ENCODE measurements at places on chromosomes 16 and 17. TPM values are rescaled to one million over a fixed set of nuclear protein-coding genes. Genes with fewer than 3 reads are reported as not detected.

GRCh38 chr17:61221181-61221580 lies 178.5 kb upstream of the TBX2 start:
- DNase-seq: no peak

GRCh38 chr17:75645889-75646637 lies 12.8 kb downstream of the SMIM5 start:
- peak; percentile 76 for DNase-seq

DNA sequence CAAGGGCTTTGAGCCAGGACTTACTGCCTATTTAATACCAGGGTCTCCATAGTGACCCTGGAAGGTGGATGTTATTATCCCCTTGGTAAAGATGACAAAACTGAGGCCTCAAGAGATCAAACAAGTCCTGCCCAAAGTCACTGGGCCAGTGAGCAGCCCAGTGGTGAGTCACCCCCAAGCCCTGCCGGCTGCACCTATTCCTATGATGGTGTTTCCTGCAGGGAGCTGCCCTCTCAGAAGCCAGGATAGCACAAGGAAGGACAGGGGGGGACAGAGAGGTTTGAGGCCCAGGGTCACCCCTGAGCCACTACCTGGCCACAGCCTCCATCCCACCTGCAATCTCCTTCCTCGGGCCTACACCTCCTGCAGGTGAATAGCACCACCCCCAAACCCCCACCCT lies 90.9 kb downstream of the SDK2 start:
- no peak for DNase-seq

DNA sequence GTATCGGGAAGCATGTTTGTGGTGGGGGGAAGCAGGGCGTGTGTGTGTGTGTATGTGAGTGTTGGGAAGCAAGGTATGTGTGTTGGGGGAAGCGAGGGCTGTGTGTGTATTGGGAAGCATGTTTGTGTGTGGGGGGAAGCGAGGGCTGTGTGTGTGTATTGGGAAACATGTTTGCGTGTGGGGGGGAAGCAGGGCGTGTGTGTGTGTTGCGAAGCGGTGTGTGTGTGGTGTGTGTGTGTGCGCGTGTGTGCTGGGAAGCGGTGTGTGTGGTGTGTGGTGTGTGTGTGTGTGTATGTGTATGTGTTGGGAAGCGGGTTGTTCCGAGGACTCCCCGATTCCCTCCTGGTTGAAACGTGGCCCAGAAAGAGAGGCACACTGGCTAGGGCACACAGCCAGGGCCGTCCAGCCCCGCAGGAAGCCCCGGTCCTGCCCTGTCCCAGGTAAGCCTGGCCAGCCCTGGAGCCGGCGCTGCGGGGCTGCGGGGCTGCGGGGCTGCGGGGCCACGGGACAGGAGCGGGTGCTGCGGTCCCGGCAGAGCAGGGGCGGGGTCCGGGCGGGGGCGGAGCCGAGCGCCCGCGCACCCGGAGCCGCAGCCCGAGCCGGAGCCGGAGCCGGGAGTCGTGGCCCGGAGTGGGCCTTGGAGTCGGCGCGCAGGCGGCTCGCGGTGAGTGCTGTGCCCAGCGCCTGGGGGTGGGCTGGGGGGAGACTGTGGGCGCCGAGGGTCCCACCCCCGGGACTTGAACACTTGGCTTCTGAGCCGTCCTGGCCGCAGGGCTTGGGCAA lies at the start of gene NOD2:
TSS of gene NOD2 (plus strand) at position 608 of the 783 bp plus-strand sequence. CDS start 5,890 bp downstream, outside the sequence.
- no peak for DNase-seq

DNA sequence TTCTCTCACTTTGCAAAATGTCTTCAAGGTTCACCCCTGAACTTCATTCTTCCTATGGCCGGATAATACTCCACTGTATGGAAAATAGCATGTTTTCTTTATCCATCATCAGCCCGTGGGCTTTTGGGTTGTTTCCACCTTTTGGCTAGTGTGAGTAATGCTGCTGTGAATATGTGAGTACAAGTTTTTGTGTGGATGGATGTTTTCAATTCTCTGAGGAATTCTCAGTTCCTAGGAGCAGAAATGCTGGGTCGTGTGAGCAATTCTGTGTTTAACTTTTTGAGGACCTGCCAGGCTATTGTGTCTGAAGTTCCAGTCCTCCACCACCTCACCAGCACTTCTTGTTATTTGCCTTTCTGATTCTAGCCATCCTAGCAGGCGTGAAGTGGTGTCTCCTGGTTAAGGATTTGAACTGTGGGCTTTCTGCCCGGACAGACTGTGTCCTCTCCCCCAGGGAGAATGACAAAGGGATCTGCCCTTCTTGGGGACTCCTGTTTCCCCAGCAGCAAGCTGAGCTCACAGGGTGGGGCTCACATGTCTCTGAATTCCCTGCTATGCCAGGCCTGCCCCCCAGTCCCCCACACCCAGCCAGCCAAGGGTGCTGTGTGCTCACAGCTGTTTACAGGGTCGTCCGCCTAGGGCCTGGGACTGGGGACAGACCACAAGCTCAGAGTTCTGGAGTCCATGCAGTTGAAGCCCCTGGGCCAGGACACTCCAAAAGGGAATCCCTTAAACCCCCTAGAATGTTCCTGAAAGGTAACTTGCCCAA lies 92.2 kb upstream of the CIBAR2 start:
- no peak for DNase-seq

GRCh38 chr16:49617016-49617629 lies 238.8 kb downstream of the ZNF423 start:
- DNase-seq: no peak

GRCh38 chr17:69884846-69885245 lies 190.2 kb upstream of the KCNJ16 start:
- DNase-seq: no peak

DNA sequence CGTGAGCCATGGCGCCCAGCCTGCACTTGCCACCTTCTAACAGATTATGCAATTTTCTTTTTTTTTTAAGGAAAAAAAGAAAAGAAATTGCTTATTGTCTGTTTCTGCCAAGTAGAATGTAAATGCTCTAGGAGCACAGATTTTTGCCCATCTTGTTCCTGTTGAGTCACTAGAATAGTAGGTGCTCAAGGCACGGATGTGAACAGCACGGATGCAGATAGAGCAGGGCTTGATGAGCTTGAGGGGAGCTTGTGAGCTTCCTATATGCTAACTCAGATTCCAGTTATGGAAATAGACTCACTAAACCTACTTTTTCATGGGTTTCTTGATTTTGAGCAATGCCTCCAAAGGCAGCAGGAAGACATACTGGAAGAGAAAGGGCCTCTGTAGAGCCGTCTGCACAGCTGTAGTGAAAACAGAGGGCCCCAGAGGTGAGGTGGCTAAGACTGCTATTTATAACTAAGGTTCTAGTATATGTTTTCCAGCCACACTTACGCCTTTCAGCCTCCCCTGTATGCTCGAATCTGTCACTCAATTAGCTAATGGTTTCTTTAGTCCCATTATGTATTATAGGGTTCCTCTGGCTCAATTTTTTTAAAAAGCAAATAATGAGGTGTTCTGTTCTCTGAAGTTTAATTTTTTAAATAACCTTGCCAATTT lies 72.8 kb downstream of the WWP2 start:
- no peak for DNase-seq

- DNase-seq: no peak
Measured at GRCh38 chr16:66304961-66305360, 61.5 kb upstream of the CDH5 start.

DNA sequence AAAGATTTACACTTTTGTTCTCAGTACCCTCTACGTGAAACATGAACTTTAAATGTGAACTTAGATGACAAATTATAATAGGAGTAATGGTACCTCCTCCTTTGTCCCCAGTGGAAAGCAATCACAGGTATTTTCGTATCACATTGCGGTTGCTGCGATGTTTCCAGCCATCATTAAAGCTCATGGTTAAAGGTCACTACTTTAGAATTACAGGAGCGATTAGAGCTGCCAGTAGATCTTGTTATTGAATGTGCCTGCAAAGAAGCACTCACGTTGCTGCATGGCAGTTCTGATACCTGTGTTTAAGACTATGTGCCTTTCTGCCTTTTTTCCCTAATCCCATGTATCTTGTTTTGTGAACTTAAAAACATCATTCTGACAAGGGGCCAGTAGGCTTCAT lies 301.0 kb downstream of the CPPED1 start:
- DNase-seq: no peak

DNA sequence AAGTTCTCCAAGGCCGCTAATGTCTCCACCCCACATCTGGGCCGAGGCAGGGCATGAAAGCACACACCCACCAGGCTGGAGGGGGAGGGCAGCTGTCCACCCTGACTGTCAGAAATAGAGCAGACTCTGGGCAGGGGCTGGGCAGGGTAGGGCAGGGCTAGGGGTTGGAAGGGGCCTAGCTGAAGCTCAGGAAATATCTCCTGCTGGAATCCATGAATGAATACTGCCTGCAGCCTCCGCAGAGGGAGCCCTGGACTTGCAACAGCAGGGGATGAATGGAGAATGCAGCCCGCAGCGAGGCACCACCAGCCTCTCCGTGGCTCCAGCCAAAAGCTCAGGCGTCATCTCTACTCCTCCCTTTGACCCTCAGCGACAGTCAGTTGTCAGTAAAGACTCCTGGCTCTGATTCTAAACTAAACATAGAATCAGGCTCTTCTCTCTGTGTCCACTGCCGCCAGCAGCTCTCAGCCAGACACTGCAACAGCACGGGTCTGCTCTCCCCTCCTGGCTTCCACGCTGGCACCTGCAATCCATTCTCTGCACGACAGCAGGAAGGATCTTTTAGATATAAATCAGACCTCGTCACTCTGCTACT lies 23.9 kb upstream of the NGFR start:
- DNase-seq: no peak

- DNase-seq: no peak
Measured at GRCh38 chr17:72661116-72661944, 431.2 kb downstream of the SLC39A11 start.

DNA sequence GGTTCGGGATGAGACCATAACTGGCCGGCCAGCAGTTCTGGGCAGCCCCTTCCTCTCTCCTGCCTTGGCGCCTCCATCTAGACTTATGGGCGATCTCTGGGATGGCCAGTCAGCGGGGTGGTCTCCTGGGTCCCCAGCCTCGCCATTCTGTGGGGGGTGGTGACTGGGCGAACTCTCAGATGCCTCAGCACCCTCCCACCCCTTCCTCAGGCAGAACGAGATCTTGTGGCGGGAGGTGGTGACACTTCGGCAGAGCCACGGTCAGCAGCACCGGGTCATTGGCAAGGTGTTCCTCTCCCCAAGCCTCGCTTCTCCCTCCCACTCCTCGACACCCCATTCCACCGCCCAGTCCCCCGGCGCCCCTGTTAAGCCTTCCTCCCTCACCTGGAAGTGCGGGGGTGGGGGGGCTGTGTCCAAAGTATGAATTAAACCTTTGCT lies 1.6 kb downstream of the HSF4 start:
- no peak for DNase-seq

DNA sequence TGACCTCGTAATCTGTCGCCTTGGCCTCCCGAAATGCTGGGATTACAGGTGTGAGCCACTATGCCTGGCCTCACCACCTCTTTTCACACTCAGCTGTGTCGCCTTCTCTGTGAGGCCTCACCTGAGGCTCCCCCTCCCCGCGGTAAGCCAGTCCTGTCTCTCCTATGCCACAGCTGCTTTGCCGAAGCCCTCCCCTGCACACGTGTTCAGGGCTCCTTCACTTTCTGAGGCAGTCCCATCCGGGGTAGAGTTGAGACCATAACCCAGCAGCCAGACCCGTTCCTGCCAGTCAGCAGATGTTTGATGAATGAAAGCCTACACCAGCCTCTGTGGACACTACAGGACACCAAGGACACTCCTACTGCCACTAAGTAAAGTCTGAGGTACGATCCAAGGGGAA lies 10.6 kb downstream of the USP7 start:
- DNase-seq: no peak

DNA sequence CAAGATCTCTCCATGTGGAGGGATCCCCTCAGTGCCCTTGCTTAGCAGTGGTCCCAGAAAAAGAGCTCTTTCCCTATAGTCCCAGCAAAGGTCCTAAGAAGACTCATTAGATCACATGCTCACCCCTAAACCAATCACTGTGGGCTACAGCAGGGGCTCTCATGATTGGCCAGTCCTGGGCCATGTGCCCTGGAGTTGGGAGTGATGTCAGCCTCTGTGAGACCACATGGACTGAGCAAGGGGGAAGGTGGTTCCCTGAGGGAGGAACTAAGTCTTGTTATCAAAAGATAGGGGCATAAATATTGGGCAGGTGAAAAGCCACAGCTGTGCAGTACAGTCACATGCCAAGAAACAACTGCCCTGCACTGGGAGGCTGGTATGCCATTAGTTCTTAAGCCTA lies 51.3 kb downstream of the SCNN1B start:
- DNase-seq: no peak

DNA sequence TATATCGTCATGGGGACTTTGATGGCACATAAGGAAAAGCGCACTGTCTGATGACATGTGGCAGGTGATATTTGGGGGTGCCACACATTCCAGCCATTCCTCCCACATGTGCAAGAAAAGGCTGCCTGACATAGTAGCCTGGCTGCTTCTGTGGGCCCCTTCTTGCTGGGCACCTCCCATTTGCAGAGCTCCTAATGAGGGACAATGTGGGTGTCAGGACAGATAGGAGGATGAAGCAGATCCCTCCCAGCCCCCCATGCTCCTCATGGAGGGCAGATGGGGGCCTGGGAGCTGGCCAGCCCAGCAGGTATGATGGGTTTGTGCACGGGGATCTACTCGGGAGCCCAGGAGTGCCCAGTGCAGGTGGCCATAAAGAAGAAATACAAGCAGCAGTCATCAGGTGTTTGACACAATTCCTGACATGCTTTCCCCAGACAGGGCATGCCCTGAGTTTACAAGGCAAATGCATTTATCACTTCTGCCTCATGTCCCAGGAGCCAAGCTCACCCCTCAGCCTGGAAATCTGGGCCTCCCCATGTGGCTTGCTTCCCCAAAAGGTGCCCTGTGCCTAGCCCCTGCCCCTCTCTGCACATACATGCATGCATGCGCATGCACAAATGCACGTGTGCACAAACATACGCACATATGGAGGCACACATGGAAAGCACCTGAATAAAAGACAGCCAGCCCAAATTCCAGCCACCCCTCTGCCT lies 260.6 kb upstream of the RPL38 start:
- no peak for DNase-seq

DNA sequence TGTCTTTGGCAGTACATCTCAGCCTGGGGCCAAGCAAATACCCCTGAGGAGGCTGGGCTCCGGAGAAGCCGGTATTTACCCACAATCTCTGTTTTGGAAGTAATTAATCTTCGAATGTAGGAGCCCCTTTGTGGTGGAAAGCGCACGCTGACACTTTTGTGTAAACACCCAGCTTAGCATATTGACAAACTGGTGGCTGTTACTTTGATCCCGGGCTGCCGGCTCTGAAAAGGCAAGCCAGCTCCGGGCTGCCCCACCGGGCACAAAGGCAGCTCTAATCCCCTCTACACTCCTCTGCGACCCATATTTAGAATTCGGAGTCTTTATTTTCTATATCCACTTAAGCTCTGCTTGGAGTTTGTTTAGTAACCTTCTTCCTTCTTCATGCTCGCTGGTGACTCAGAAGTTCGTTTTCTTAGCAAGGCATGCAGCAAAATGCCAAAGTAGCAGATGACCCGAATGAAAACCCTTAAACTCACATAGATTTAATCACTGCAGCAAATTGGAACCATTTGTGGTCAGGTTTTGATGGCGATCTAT lies 144.0 kb upstream of the IRX3 start:
- DNase-seq: no peak

The PDE6G gene
- polyA plus RNA-seq: 12.4 TPM

The TBC1D3K gene
- polyA plus RNA-seq: 8.1 TPM

The INTS2 gene
- polyA plus RNA-seq: 8.5 TPM

The KRTAP4-8 gene
- not detected for polyA plus RNA-seq

The SCGB1C2 gene
- 2.0 TPM for polyA plus RNA-seq

The CCDC92B gene
- 0.33 TPM for polyA plus RNA-seq

The GPR179 gene
- 0.05 TPM for polyA plus RNA-seq

The TP53TG3 gene
- not detected for polyA plus RNA-seq

The LITAFD gene
- polyA plus RNA-seq: not detected

The EPX gene
- polyA plus RNA-seq: 0.37 TPM

The HSF4 gene
- polyA plus RNA-seq: 1.8 TPM

The TEN1 gene
- polyA plus RNA-seq: 19.8 TPM

The TPSG1 gene
- polyA plus RNA-seq: 0.49 TPM

The MMP15 gene
- polyA plus RNA-seq: 12.0 TPM

The DHRS7C gene
- polyA plus RNA-seq: not detected

The CMTM2 gene
- 1.0 TPM for polyA plus RNA-seq

The PRSS33 gene
- polyA plus RNA-seq: 0.18 TPM

Data from left renal pelvis (tissue), 4 donors.